NCI-H146 (cell line): ENCODE measurements at places on chromosomes 12 and 14.

GRCh38 chr12:121787063-121788025, 6.1 kb downstream of the RHOF start:
- DNase-seq = no peak

- DNase-seq = no peak
These were observed 1.6 kb downstream of the GIT2 start for GRCh38 chr12:109994401-109995175.

DNA sequence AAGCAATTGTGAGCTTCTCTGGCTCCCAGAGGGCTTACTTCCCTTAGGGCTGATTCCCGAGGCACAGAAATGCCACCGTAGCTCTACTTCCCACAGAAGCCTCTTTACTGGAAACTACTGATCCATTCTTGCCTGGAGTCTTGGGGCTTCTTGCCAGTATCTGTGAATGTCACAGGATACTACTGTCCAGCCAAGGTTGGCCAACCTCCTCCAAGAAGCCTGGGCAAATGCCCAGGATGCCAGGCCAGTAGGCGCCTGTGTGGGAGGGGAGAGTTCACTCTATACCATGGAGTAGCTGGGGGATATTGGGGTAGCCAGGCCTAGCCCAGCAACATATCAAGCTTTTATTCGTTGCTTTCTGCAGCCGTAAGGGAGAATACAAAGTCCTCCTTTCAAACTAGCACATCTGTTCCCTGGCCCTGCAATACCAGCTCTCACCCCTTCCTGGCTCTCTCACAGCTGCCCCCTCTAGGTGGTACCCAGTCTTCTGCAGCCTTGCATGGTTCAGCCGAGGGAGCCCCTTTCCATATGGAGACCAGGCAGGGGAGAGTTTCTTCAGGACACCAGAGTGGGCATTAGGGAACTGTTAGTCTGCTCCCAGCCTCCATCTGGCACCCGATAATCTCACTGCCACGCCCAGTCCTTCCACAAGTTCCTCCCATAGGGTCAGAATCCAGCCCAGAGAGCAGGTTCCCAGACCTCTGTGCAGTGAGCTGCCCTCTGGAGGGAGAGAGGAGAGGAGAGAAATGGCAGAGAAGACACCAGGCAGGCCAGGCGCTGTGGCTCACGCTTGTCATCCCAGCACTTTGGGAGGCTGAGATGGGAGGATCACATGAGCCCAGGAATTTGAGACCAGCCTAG, 24.3 kb upstream of the PLEK2 start:
- no peak for DNase-seq

- DNase-seq = no peak
These were observed at the start of gene PTPN6 for GRCh38 chr12:6950811-6951540. TSS of gene PTPN6 (plus strand) at chr12:6951356. CDS start at chr12:6951513, 157 bp downstream.

GRCh38 chr12:52703878-52704277, 554 bp upstream of the KRT77 start:
- no peak for DNase-seq

GRCh38 chr12:94025068-94025467, 123.3 kb upstream of the PLXNC1 start:
- DNase-seq = no peak

GRCh38 chr12:111055181-111055880, 135.0 kb upstream of the MYL2 start:
- no peak for DNase-seq

- DNase-seq = no peak
These were observed 64.0 kb downstream of the MYF5 start for GRCh38 chr12:80780746-80781145.

DNA sequence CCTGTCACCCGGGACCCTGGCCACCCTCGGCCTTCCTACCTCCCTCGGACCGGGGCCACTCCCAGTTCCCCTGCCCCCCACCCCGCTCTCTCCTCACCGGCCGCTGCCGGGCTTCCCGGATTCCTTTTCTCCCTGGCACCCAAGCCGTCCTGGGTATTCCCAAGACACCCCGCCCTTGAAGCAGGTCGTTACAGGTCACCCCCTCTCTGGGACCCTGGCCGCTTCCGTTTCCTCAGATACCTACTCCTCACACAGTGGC, 493 bp downstream of the NUMB start:
- DNase-seq = no peak

GRCh38 chr14:74863274-74863673, 12.7 kb downstream of the PROX2 start:
- no peak for DNase-seq

GRCh38 chr12:98437806-98438595, 77.4 kb upstream of the TMPO start:
- DNase-seq = no peak

DNA sequence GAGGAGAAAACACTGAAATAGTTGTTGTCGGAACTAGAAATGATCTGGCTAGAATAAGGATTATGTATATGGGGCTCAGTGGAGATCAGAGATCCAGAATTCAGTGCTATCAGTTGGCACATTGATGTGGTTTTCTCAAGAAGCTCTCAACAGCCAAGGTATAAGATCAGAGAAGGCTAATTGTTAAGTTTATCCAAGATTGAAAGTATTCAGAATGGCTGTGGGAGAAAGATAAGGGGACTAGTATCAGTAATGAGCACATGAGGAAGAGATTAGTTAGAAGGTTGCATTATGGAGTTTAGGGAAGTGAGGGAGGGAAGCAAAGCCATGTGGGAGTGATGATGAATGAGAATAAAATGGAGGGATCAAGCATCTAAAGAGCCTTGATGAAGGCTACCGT, 128.1 kb upstream of the MIS18BP1 start:
- no peak for DNase-seq

GRCh38 chr12:56013482-56013881, 7.4 kb upstream of the IKZF4 start:
- DNase-seq = no peak
